Smooth muscle cell of bladder (primary cell): ENCODE measurements at places on chromosomes 1 and 21. TPM values are rescaled to one million over a fixed set of nuclear protein-coding genes. Genes with fewer than 3 reads are reported as not detected.

TMEM82 gene
- not detected in 2 replicates for total RNA-seq

CD46 gene
- 133 and 206 TPM in 2 replicates for total RNA-seq

OR2L8 gene
- not detected in 2 replicates for total RNA-seq

CD164L2 gene
- not detected in 2 replicates for total RNA-seq

TTC3 gene
- 229 and 272 TPM in 2 replicates for total RNA-seq

LY9 gene
- not detected in 2 replicates for total RNA-seq

RNU1-1 gene
- total RNA-seq, result 3,030 and 4,050 TPM in 2 replicates

DOP1B gene
- total RNA-seq, result 1.8 and 1.9 TPM in 2 replicates

COL6A1 gene
- 1,202 and 1,436 TPM in 2 replicates for total RNA-seq

AKR1A1 gene
- 128 and 133 TPM in 2 replicates for total RNA-seq

AGT gene
- 0.28 and 2.7 TPM in 2 replicates for total RNA-seq

TSPEAR gene
- not detected in 2 replicates for total RNA-seq

PTPN7 gene
- total RNA-seq, result not detected in 2 replicates

TMPRSS3 gene
- not detected in 2 replicates for total RNA-seq

ARPC5 gene
- 160 and 211 TPM in 2 replicates for total RNA-seq

USH2A gene
- total RNA-seq, result under 0.01 TPM in 2 replicates

GBP4 gene
- 2.6 and 4.5 TPM in 2 replicates for total RNA-seq

TSSK3 gene
- 0.43 and 0.65 TPM in 2 replicates for total RNA-seq

TTC34 gene
- under 0.01 and 0.09 TPM in 2 replicates for total RNA-seq

CACNA1E gene
- total RNA-seq, result not detected in 2 replicates

DCST2 gene
- under 0.01 TPM in 2 replicates for total RNA-seq

PROK1 gene
- total RNA-seq, result 0.14 TPM in 1 of 2 replicates, not detected in the other
